Activated CD4-positive, alpha-beta T cell treated with anti-CD3 and anti-CD28 coated beads for 36 hours (primary cell): ENCODE measurements at places on chromosomes 3 and 15. TPM values are rescaled to one million over a fixed set of nuclear protein-coding genes. Genes with fewer than 3 reads are reported as not detected.
A peak's percentile ranks its signal among the peaks of the same experiment; 100 is the strongest.

DNA sequence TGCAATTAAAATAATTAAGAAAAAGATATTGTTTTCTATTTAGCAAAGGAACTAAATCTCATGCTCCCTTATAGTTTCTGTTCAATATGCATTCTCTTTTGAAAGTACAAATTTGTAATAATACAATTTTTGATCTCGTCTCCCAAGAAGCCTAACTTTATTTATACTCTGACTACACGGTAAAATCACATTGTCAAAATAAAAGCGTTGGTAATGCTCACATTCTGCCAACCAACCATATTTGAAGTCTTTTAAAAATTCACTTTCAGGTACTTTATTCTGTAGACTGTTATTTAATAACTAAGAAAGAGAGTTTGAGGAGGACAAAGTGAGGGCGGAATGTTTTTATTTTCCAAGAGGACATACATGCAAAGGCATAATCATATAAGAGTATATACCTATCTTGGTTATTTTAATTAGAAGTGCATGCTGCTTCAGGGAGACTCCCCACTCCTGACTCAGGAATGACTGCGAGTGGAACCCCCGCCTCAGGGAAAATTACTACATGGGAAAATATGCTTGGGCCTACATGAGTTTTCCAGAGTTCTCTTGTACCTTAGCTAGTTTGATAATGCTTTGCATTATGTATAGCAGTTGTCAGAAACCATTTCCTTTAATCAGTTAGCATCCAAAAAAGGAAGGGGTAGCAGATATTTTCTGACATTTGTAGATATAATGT, 19.3 kb downstream of the MBNL1 start:
- no peak for DNase-seq

- no peak for DNase-seq
These were observed 55.7 kb upstream of the CP start for GRCh38 chr3:149277331-149277813.

DNA sequence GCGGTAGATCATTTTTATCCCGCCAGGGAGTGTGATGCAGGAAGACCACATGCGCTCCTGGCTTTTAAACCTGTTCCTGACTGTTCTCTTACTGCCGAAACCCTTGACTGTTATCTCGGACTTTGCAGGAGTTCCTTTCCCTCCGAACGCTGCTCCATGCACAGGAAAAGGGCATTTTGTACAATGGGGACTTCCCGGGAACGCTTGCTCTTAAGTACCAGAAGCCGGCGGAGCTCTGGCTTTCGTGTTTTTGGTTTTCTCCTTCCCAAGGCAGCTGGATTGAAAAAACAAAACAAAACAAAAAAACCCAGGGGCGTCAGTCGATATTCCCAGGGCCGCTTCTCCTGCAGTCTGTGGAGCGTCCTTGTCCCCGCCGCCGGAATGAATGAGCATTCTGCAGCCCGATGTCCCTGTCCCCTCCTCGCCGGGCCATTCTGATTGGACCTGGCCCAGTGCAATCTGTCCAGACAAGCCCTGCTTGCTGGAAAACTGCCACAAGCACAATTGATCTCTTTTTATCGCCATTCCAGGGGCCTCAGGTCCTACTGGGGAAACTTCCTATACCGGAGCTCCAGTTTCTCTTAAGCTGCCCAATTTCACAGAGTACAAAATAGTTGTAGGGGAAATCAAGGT, 44.8 kb downstream of the SLC6A1 start:
- DNase-seq, result no peak

GRCh38 chr15:71716990-71717389, 93.4 kb upstream of the NR2E3 start:
- DNase-seq, result no peak

DNA sequence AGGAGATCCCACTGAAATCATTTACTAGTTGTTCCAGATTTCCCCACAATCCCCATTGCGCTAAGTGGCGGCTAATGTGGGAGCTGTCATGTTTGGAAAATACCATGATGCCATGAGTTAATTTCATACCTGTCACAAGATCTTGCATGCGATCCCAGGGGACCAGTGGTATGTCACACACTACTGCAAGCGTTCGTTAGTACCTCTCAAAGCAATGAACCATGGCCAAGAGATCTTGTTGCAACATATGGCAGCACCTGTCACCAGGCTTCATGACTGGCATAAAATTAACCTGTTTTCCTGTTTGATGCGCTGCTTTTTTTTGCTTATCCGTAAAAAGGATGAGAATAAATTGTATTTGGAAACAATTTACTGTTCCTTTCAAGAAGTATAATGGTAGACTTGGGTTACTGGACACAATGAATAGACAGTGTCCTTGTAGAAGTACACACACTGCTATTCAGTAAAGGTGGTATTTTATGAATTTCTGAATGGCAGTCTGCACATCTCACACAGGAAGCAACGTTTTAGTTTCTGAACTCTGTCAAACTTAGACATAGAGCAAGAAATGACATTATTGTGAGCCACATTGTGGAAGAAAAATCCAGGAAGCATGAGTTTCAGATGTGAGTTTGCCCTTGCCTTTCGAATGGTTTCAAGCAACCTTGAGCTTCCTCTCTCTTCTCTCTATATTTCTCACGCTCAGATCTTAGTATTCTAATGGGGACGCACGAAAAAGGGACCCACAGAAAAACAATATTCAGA, 81.9 kb downstream of the CHL1 start:
- DNase-seq, result no peak

DNA sequence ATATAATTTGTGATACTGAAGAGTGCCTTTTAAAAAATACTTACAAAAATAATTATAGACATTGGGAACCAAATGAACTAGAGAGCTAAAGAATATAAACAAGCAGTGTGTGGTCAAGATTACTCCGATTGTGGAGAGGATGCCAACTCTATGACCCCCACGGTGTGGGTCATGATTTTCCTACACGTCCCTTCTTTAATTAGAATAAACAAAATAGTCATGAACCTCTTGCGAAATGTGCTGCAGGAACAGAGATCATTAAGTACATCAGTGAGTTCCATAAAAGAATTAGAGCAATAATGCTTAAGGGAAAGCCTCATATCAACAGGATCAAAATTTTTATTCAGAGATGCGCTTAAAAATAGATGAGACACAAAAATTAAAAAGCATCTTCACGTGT, 476.6 kb upstream of the ROBO1 start:
- DNase-seq, result no peak

DNA sequence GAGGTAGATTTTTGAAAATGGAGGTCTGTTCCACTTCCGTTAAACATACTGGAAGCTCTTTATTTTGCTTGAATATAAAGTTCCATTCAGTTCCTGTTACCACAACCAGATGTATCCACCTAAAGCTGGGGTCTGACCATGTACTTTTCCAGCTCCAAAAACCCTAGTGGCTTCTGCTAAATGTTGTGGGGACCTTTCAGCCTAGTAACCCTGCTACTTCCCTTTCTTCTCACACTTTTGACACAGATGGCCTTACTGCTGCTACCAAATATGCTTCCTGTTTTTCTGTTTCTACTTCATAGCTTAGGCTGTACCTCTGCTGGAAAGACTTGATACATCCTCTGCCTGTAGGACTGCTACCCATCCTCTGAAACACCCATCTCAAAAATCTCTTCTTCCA, 87.8 kb downstream of the COL6A6 start:
- DNase-seq, result no peak

- peak; percentile 5 for DNase-seq
These were observed 145.0 kb downstream of the NEK10 start for GRCh38 chr3:27224197-27224596.

DNA sequence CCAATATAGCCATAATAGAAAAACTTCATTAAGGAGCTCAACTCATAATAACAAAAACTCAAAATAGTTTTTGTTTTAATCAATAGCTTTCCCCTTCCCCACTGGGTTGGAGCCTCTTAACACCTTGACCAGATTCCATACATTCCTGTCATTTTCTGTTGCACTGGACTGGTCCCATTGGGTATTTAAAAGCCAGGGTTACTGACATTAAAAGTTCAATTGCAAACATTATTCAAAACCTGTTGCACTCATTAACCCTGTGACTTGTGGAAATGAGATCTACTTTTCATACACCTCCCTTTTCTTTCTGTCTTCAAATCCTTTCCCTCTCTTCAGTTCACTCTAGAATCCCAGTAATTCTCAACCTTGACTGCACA, 1.7 kb upstream of the HRG start:
- no peak for DNase-seq

GRCh38 chr3:73581134-73581846, 43.5 kb downstream of the PDZRN3 start:
- no peak for DNase-seq

DNA sequence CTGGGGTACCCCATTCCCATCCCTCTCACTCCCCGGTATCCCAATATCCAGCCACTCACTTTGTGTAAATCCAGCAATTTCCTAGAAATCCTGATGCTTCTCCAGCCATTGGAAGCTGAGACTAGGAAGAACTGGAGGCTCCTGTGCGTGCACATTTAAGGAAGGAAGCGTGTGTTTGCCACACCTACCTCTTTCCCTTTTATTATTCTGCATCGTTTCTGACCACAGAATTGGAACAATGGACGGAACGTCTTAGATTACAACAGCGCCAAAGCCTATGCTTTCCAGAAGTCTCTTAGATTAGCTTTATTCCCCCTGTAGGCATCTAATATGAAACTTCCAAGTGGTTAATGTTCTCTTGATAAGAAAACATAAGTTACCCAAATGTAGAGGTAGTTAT, 234.8 kb upstream of the TRIM42 start:
- DNase-seq, result no peak

DNA sequence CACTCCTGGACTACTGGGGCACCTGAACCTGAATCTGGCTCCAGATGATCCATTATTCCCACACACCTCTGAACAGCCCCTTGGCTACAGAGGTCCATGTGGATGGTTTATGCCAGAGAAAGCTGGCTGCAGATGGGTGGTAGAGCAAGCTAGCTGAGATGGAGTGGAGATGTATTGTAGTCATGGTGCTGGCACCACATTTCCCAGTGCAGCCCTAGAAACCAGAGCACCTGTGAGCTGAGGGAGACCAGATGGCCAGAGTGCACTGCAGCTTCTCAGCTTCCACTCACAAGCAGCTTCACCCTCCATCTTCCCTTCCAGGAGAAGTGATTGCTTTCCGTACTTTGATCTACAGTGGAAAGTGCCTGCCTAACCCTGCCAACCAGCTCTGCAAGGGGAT, 29.9 kb downstream of the RBP1 start:
- no peak for DNase-seq

- DNase-seq, result no peak
These were observed 96.3 kb upstream of the ALDH1A3 start for GRCh38 chr15:100783291-100783690.

PEX5L gene
- total RNA-seq, result not detected

C3orf22 gene
- not detected for total RNA-seq

CCDC9B gene
- 0.98 TPM for total RNA-seq

EIF5A2 gene
- 4.7 TPM for total RNA-seq

MAGEL2 gene
- not detected for total RNA-seq

SHF gene
- 17.9 TPM for total RNA-seq

SPTSSB gene
- not detected for total RNA-seq

THPO gene
- not detected for total RNA-seq
